ENCODE measurements at places on chromosomes 3 and 15.

DNA sequence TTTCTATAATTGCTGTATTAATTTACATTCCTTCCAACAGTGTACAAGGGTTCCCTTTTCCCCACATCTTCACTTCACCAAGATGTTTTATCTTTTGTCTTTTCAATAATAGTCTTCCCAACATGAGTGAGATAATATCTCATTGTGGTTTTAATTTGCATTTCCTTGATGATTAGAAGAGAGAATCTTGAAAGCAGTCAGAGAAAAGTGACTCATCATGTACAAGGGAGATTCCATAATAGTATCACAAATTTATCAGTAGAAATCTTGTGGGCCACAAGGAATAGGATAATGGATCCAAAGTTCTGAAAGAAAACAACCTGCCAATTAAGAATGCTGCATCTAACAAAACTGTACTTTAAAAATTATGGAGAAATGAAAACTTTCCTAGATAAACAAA lies 189.3 kb downstream of the NECTIN3 start:
- DNase-seq: no peak

DNA sequence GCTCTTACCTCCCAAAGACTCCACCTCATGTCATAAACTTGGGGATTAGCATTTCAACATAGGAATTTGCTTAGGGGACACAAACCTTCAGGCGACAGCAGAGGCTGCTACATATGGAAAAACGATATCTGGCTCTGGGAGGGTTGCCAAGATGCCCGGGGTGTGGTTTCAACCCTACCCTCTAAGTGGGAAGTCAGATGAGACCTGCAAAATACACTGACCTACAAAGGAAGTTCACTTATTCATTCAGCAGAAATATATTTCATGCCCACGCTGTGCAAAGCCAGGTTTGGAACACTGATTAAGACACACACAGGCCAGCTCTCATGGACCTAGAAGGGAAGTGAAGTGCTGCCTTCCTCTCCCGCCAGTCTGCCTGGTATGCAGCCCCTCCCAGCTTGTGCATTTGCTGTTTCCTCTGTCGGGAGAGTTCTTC lies 239.3 kb downstream of the FEZF2 start:
- DNase-seq: no peak

GRCh38 chr15:70045045-70045444 lies 52.7 kb downstream of the TLE3 start:
- no peak for DNase-seq

DNA sequence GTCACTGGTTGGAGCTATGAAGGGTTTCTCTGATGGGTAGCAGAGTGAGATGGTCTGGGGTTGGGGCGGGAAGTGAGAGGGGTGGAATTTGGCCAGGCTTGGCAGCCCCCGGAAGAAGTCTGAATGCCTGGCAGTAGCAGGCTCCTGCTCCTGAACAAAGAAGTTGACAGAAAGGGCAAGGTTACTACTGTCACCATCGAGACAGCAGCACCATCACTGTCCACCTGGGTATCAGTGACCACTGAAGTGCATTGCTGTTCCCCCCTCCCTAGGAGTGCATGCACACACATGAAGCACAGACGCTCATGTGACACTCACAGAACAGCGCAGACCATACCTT lies 42.9 kb downstream of the COLQ start:
- no peak for DNase-seq

GRCh38 chr3:159989973-159990846 lies 1.6 kb downstream of the IL12A start:
- DNase-seq: no peak

GRCh38 chr3:161054860-161055604 lies 50.1 kb downstream of the B3GALNT1 start:
- no peak for DNase-seq

GRCh38 chr15:96058103-96058851 lies 272.2 kb upstream of the NR2F2 start:
- DNase-seq: no peak

DNA sequence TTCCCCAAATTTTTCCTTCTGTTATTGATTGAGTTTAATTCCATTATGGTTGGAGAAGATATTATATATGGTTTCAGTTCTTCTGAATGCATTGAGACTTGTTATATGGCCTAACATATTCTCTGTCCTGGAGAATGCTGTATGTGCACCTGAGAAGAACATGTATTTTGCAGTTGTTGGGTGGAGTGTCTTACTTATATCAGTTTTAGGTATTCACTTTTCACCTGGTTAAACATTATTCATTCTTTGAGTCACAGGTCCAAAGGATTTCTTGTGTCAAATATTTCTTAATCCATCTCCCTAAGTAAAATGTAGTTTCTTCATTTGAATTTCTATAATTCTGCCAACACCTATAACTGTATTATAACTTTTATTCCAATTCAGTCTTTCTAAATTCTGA lies 17.8 kb downstream of the ACKR2 start:
- no peak for DNase-seq

GRCh38 chr15:23869396-23869795 lies 182.3 kb upstream of the NDN start:
- DNase-seq: no peak

GRCh38 chr15:63049783-63050371 lies 7.3 kb downstream of the TPM1 start:
- DNase-seq: no peak

DNA sequence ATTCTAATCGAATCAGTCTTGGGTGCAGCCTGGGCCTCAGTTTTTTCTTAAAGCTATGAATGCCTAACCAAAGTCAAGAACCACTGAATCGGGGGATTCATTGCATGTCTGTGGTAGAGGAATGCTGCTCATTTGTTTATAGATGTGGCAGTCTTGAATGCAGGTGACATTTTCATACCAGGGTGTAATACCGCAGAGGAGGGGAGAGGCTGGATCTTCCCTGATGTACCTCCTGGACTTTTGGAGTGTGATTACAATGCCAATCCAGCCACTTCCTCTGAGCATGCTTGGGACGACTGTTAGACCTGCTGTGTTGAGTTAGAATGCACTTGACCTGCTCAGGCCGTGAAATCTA lies 42.7 kb downstream of the GOLGA6A start:
- no peak for DNase-seq

GRCh38 chr3:55198554-55198953 lies 270.7 kb upstream of the LRTM1 start:
- no peak for DNase-seq

GRCh38 chr3:101722394-101723173 lies 1.8 kb upstream of the CEP97 start:
- no peak for DNase-seq

- no peak for DNase-seq
These were observed 172.7 kb downstream of the MEGF11 start for GRCh38 chr15:66080717-66081398.

- DNase-seq: peak; percentile 17
These were observed 23.6 kb upstream of the KLF13 start for GRCh38 chr15:31302778-31303725.

GRCh38 chr15:73127302-73127936 lies 75.2 kb downstream of the NEO1 start:
- DNase-seq: no peak

GRCh38 chr15:71127083-71127482 lies 11.8 kb downstream of the THSD4 start:
- DNase-seq: no peak

GRCh38 chr3:66998904-66999235 lies 763 bp downstream of the KBTBD8 start:
- no peak for DNase-seq

GRCh38 chr15:72820278-72820677 lies 36.7 kb upstream of the ADPGK start:
- DNase-seq: no peak

- no peak for DNase-seq
These were observed 274.1 kb downstream of the MECOM start for GRCh38 chr3:169389211-169389924.

DNA sequence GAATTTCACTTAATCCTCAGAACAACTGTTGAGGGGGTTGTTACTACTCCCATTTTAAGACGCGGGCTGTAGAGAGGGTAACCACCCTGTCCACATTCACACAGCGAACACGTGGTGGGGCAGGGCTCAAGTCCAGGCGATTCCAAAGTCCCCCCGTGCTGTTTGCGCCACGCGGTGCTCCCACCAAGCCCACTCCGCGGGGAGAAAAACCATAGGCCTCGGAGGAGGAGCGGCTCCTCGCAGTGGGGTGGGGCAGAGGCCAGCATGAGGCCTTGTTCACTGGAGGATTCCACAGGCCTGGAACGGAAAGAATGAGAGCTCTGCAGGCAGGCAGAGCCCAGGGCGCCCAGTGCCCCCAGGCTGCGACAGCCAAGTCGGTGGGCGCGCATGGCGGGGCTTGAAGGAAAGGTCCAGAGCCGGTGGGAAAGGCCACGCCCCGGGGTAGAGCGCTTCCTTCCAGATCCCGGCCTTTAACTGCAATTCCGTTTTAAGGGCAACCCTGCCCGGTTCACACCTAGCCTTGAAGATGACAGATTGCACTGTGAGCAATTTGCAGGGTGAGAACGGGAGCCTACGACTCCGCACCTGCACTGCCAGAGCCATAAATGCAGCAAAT lies 161.8 kb upstream of the TBL1XR1 start:
- peak; percentile 17 for DNase-seq

DNA sequence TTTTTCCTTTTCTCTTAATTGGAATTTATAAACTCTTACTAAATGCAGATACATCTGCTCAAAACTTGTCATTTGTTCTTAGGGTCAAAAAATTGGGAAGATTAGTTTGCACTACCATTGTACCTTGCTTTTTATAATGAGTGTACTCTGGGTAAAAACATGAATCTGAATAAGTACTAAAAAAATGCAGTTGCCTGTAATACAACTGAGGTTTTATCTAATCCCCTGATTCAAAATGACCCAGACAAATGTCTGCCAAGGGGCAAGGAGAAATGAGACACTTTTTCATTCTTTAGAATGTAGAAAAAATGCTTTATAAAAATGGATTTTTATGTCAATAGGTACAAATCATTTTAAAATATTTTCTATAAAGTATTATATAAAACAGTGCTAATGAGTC lies 42.4 kb downstream of the RASA2 start:
- no peak for DNase-seq

GRCh38 chr15:73631915-73632669 lies 1.1 kb downstream of the NPTN start:
- DNase-seq: no peak

GRCh38 chr3:59784164-59784563 lies 734.3 kb upstream of the CFAP20DC start:
- no peak for DNase-seq

DNA sequence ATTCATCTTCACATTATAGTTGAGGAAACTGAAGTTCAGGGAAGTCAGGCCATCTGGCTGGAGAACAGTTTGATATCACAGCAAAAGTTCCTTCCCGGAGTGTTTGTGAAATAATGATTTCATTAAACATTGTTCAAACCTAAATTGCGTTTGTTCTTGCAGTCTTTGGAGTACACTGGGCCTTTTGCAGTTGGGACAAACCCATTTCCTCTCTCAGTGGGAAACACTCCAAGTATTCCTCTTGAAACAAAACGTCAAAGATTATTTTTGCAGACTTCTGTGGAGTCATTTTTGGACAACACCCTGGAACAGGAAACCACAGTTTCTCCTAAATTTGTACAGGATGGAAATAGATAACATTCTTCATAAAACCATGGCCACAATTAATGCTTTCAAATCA lies 287.5 kb downstream of the PTPRG start:
- no peak for DNase-seq
